ENCODE measurements at places on chromosomes 1 and 21.

- no peak for DNase-seq
Measured at GRCh38 chr1:119893238-119893791, 3.0 kb downstream of the ADAM30 start.

DNA sequence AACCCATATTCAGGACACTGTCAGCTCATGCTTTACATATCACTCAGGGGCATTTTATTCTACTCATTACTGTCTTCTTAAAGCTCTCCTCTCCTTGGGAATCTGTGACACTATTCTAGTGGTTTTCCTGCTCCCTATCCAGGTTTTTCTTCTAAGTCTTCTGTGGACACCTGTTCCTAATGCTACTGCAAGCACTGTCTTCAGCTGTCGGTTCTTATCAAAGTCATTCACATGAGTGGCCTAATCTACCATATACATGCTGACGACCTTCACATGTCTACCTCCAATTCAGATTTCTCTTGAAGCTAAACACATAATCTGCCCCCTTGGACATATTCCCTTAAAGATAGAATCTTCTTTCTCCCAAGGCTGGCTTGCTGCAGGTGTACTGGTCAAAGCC, 39.8 kb upstream of the PRRX1 start:
- no peak for DNase-seq

DNA sequence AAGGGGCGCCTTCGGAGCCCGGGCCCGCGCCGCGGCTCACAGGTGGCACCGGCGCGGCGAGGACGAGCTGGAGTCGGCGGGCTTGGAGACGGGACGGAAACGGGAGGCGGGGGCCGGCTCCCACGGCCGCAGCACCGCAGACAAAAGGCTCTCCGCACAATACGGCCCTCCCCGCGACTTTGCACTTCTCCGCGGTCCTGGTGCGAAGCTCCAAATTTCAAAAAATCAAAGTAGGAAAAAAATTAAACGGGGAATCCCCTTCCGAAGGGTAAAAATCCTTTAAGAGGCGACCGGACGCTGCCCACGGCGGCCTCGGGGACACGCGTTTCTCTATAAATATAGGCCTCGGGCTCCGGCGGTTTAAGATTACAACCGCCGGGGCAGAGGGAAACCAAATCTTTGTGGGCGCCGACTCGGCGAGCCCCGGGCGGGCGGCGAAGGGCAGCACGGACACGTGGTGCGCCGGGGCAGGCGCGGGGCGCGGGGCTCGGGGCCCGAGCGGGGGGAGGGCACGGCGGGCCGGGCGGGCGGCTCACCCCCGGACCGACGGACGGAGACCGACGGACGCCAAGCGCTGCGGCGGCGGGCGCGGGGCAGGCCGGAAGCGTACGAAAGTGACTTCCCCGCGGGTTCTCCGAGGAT, 453 bp downstream of the PABPC4 start:
- no peak for DNase-seq

- no peak for DNase-seq
Measured at GRCh38 chr21:40143822-40144525, 276.7 kb downstream of the PCP4 start.

- DNase-seq, result no peak
Measured at GRCh38 chr1:27569088-27569460, 34.9 kb downstream of the AHDC1 start.

DNA sequence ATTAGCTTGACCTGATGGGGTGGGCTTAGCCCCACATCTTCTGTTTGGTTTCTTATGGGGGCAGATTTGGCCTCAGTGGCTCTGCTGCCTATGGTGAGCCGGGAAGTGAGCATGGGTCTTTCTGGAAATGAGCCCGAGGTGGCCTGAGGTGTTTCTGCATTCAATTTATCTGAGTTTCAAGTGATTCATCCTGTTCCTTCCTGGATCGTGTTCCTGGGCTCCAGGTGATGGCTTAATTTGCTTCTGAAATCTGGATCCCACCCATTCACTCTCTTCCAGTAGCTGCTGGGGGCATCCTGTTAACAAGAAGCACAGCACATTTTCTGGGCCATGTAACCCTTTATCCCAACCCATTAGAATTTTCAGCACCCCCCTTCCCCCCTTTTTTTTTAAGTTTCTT, 324.6 kb downstream of the CAMTA1 start:
- DNase-seq, result no peak

- no peak for DNase-seq
Measured at GRCh38 chr1:13864760-13865159, 164.8 kb downstream of the PRDM2 start.

DNA sequence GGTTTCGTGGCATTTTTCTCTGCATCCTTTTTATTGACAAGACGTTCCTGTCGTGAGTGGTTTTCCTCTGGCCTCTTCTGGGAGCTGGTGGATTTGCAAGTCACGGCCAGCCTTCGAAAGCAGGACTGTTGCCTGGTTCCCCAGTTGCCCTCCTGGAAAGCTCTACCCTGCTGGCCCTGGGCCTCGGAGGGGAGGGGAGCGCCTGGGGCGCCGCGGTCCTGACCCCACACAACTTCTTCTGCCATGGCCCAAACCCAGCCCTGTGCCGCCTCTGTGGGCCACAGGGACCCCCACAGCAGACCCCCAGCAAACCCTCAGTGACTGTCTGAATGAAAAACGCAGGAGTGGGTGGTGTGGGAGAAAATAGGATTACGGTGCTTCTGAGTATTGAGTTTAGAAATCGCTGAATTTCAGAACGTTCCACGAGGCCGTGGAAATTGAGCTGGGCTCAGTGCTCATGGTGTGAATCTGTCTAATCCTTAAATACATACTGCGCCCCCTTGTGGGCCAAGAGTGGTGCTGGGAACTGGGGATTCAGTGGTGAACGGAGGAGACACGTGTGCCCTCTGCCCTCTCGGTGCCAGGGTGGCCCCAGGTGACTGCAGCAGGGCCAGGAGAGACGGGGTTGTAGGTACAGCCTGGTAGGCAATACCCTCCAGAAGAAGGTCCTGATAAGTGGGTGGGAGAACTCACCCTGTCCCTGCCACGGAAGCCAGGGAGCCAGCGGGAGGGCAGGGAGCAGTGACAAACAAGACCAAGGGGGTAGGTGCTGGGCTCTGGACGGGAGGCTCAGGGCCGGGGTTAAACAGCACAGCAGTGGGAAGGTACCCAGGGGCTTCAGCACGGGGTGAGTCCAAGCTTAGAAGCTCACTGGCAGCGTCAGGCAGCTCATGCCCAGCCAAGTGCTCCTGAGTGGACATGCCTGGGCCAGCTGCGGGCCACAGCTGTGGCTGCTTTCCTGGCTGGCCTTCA, 101.2 kb upstream of the COL6A1 start:
- no peak for DNase-seq

GRCh38 chr1:46613661-46614603, 2.7 kb downstream of the MOB3C start:
- no peak for DNase-seq

DNA sequence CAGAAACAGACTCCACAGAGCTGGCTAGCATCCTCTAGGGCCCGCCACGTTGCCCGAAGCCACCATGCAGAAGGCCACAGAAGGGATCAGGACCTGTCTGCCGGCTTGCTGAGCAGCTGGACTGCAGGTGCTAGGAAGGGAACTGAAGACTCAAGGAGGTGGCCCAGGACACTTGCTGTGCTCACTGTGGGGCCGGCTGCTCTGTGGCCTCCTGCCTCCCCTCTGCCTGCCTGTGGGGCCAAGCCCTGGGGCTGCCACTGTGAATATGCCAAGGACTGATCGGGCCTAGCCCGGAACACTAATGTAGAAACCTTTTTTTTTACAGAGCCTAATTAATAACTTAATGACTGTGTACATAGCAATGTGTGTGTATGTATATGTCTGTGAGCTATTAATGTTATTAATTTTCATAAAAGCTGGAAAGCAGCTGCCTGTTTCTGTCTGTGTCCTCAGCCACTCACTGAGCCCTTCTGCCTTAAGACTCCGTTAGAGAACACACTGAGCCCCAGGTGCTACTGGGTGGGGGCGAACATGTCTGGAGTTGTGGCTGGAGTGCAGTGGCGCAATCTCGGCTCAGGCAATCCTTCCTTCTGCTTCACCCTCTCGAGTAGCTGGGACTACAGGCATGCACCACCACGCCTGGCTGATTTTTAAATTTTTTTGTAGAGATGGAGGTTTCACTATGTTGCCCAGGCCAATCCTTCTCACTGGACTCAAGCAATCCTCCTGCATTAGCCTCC, 14.8 kb downstream of the MFSD2A start:
- no peak for DNase-seq

- no peak for DNase-seq
Measured at GRCh38 chr1:22534951-22535350, 28.3 kb upstream of the EPHA8 start.

DNA sequence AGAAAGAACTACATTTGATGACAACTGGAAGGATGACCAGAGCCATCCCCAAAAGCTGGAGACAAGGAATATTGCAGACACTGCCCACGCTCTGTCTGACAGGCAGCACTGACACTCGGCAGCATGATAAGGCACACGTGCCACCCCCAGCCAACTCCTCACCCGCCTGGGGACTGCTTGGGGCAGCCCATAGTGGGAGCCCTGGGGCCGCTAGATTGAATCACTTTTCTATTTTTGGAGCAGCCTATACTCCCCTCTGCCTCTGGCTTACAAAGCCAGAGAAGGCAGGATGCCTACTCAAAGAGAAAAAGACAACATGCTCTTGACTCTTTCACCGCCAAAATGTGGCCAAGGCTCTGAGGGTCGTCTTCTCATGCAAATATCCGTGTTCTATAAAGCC, 1.3 kb downstream of the SMG5 start:
- DNase-seq, result no peak

GRCh38 chr21:33238565-33239255, 9.0 kb downstream of the IFNAR2 start:
- no peak for DNase-seq

DNA sequence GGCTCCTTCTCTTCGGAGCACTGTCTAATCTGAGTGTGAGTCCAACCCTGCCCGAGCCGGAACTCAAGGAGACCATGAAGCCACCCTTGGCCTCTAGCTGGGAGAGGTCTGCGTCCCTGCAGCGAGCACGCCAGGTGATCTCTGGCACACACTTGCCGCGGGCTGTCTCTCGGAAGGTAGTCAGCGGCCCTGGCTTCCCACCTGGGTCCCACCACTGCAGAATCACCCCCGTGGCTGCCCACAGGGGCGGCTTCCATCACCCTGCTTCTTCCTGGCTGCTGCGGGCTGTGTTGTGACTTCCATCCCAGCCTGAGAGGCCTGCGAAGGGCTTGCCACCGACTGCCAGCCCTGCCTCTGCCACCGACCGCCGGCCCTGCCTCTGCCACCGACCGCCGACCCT, 17.0 kb downstream of the FAAP20 start:
- DNase-seq, result no peak

GRCh38 chr21:38165466-38166172, 91.2 kb upstream of the KCNJ15 start:
- peak; percentile 48 for DNase-seq

Measured in cerebellar nuclear complex (tissue), 1 donor.